SW 1271 (cell line): ENCODE measurements at places on chromosomes 7 and 10.
A peak's percentile ranks its signal among the peaks of the same experiment; 100 is the strongest.

GRCh38 chr7:23967949-23968599, 258.1 kb downstream of the STK31 start:
- no peak for DNase-seq

- no peak for DNase-seq
These were observed 121.4 kb downstream of the ZFAND4 start for GRCh38 chr10:45550903-45551786.

GRCh38 chr7:32037650-32038198, 32.5 kb downstream of the PDE1C start:
- DNase-seq, result no peak

DNA sequence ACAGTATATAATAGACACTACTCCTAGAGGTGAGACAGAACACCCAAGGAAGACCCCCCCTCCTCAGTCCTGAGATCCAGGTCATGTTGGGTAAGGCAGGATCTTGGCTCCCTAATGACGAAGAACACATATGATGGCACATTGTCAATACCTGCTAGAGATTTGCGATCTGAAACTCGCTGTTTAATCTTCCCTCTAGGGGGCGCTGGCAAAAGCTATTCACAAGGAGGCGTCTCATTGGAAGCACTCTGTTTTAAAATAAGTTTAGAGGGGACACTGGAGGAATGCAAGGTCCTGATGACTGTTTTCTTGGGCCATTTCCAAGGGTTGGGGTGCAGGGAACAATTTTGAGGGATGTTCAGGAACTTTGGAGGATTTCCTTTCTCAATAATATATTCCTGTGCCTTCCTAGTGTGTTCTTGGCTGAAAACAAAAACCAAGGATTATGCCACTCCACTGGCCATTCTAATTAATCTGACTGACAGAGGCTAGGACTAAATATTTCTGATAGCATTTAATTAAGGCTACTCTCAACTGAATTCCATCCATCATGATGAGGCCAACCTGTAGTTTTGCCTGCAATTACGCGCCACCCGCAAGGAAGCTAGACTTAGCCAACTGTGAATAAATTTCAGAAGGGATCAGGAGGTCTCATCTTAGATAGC, 1013.8 kb upstream of the MBL2 start:
- DNase-seq, result no peak

DNA sequence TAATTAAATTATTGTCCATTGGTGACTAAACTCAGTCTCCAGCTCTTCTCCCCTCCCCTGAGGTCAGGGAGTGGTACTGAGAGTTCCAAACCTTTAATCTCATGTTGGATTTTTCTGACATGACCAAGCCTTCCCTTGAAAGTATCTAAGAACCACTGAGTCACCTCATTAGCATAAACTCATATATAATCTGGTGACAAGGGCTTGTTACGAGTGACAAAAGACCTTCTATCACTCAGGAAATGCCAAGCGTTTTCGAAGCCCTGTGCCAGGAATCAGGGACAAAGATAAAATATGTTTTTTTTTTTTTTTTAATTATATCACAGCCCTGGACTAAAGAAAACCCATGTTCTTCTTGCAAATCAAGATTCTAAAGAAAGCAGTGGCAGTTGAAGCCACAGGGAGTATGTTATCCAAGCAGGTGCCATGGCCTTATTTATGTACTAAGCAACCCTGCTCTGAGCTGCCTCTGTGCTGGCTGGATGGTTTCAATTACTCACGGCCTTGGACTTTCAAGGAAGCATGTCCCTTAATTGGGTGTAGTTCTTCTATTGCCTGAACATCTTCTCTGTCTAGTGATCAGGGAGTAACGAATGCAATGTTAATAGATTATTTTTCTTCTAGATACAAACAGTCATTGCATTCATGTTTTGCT, 169.0 kb upstream of the PRKCQ start:
- peak; percentile 44 for DNase-seq

DNA sequence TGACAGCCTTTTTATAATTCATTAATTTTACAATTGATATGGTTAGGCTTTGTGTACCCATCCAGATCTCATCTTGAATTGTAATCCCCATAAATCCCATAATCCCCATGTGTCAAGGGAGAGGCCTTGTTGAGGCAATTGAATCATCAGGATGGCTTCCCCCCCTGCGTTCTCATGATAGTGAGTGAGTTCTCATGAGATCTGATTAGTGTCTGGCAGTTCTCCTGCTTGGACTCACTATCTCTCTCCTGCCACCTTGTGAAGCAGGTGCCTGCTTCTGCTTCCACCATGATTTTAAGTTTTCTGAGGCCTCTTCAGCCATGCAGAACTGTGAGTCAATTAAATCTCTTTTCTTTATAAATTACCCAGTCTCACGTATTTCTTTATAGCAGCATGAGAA, 165.7 kb upstream of the GNAI1 start:
- DNase-seq, result no peak

DNA sequence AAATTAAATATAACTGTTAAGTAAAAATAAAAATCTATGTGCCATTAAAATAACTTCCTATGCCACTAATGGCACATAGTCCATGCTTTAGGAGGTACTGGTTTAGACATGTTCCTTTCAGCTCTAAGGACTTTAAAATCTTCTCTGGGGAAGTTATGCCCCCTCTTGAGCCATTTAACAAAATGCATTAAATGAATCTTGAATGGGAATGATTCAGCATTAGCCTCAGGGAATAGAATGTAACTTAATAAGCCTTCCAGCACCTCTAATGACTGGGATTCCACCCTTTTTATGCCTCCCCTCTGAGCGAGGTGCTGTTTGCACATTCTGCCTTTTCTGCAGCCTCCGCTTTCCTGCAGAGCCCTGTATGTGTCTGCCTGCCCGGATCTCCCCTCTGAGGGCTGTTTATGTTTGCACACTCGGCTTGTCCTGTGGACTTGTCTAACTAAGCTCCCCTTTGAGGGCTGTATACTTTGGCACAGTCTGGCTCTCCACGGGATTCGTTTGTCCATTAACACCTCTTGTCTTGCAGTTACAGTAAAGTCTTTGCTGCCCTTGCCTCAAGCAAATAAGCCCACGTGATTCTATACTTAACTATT, 108.4 kb upstream of the HPS1 start:
- DNase-seq, result no peak

GRCh38 chr7:74084722-74085578, 1.3 kb downstream of the LIMK1 start:
- DNase-seq, result no peak

DNA sequence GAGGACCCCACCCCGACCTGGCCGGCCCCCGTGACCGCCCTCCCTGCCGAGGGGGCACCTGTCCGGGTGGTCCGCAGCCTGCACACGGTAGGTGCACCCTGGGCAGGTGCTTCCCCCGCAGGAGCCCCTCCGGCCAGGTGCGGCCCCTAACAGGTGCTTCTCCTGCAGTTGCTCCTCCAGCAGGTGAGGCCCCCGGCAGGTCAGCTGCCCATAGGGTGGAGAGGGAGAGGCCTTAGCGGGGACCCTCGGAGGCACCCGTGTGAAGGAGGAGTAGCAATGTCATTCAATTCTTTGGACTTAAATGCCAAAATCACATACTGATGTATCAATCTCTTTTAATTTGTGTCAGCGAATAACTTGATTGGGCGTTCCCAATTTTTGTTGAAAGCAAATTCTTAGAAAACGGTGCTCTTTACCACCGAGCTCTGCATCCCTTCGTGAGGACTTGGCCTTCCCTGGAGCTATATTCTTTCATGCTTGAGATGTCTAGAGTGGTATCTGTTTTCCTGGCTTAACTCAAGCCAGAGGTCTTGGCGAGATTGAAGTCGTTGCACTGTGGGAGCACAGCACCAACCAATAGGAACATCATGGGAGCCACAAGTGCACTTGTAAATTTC, 738 bp upstream of the NCAPG2 start:
- DNase-seq, result no peak

GRCh38 chr10:58894929-58895328, 281.5 kb upstream of the PHYHIPL start:
- no peak for DNase-seq

GRCh38 chr10:85524001-85524666, 842.5 kb downstream of the GRID1 start:
- no peak for DNase-seq

DNA sequence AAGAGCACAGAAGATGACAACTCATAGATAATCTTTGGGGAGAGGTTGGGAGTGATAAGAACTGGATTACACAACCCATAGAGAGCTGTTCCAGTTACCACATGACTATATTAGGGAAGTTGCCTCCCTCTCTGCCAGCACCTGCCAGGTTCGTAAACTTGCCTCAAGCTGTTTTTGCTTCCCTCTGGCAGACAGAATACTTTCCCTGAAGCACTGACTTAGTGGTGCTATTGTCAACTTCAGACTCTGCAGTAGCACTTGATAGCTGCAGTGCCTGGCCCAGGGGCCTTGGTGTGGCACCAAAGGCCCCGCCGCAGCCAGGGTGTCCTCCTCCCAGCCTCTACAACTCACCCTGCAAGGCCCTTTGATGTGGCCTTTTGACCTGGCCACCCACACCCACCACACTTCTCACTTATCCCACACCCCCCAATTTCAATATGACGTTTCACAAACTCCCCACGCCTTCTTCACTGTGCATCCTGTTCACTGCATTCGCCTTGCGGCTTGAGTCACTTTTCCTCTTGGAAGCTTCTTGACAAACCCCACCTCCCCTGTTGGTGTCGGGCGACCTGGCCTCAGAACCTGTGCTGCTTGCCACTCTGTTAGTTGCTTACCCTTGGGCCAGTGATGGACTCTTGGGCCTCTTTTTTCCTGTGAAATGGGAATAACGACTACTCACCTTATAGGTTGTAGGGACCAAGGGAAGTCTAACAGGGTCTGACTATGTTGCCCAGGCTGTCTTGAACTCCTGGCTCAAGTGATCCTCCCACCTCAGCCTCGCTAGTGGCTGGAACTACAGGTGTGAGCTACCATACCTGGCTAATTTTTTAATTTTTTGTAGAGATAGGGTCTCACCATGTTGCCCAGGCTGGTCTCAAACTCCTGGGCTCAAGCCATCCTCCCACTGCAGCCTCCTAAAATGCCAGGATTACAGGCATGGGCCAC, 50.2 kb upstream of the PODXL start:
- no peak for DNase-seq

GRCh38 chr10:98344589-98345038, 70.4 kb downstream of the PYROXD2 start:
- no peak for DNase-seq

GRCh38 chr7:104979167-104979841, 34.7 kb upstream of the KMT2E start:
- DNase-seq, result no peak

DNA sequence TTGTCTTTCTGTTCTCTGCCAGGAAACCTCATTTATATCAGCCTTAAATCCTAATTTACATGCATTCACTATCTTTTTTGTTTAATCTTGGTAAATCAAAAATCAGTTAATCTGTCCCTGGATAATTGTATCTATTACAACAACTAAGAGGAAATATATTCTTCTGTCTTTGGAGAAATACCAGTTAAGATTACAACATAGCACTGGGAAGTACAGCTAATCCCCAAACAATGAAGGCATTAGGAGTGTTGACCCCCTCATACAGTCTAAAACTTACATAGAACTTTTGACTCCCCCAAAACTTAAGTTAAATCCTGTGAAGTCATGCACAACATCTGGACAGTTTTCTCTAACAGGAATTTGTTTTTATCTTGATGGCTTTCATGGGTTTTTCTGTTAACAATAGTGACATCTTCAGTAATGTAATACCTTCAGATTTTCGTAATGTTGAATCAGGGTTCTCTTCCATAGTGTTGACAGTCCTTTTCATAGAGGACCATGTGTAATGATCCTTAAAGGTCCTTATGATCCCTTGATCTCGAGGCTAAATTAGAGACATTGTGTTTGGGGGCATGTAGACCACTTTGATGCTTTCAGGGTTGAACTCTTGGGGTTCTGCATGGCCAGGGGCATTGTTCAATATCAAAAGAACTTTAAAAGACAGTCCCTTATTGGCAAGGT, 24.1 kb upstream of the ABCC2 start:
- DNase-seq, result no peak

DNA sequence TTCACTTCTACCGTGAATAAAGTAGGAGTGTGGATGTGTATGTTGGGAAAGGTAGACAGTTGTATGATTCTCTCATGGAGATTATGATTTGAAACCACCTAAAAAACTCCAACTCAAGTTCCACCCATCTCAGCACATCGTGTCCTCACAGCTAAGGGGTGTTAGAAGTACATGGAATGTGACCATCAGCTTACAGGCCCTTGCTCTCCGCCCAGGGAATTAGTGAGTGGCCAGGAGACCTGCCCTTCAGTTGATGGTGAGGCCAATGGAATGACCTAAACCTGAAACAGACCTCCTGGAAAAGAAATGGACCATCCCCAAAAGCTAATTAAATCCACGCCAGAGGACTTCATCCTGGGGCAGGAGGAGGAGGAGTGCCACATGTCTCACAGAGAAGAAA, 2.1 kb upstream of the WNT2 start:
- no peak for DNase-seq

DNA sequence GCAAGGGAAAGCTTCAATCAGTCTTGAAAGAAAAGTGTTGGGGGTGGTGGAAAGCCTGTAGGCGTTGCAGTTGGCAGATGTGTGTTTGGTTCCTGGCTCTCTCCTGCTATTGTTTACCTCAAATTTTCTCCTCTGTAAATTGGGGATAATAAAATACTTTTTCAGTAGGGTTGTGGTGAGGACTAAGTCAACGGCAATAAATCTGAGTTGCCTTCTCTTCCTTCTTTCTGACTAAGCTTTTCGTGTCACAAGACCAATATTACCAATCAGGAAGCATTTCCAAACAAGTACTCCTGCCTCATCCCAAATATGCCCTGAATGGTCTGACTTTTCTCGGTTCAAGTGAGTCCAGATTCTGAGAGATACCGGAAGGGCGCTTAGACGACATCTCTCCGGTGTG, 54.0 kb downstream of the CREB5 start:
- no peak for DNase-seq

DNA sequence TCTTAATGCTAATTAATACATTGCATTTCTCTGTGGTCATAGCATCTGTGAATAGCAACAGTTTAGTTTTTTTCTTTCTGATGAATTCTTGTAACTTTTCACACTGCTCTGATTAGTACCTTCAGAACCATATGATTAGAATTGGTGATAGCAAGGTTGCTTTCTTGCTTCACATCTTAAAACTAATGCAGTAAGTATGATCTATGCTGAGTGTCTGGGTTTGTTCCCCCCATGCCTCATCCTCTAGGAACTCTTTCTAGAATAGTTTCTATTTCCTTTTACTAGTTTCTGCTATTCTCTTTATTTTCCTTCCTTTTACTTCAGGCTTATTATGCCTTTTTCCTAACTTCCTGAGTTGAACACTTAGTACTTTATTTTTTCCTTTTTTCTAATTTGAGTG, 32.4 kb downstream of the TES start:
- DNase-seq, result no peak

DNA sequence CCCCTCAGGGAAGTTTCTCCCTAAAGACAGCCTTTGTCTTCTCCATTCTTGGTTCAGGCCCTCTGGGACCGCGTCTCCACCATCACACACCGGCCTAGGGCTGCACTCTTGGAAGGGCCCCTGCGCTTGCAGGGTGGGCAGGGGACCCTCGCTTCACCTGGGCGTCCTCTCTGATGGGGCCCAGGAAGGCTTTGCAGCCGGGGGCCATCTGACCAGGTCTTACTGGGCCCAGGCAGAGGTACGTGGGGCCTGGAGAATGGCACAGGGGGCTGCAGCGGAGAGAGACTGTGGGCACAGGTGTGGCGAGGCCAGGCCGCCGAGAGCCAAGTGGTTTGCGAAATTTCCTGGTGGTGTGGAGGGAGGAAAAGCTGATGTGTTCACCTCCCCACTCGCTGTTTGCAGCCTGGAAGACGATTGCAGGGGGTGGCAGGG, 44.4 kb downstream of the ALOX5 start:
- DNase-seq, result no peak
